Stimulated activated CD8-positive, alpha-beta memory T cell treated with anti-CD3 and anti-CD28 coated beads, Interleukin-7, amount 100 ng/mL, for 4 hours (primary cell): ENCODE measurements at places on chromosomes 2 and 18.

GRCh38 chr2:145488571-145488970 is 968.7 kb upstream of the ZEB2 start:
- no peak for DNase-seq

DNA sequence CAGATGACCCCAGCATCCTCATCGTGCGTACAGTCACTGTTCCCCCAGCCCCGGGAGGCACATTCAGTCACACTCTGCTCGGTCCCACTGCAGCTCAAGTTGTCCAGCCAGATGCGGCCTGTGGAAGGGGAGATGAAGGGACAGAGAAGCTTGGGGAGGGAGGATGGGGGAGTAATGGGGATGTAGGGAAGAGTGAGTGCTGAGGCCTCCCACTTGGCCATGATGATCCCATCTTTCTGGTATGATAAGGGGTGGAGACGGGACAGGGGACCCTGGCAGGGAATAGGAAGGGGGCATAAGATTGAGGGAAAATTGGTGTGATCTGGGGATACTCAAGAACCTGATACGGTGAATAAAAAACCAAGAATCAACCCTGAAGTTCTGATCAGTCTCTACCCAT is 3.5 kb downstream of the LOXL3 start:
- DNase-seq, result no peak

- DNase-seq, result no peak
Observed at GRCh38 chr2:3730646-3731045, 27.3 kb downstream of the DCDC2C start.

DNA sequence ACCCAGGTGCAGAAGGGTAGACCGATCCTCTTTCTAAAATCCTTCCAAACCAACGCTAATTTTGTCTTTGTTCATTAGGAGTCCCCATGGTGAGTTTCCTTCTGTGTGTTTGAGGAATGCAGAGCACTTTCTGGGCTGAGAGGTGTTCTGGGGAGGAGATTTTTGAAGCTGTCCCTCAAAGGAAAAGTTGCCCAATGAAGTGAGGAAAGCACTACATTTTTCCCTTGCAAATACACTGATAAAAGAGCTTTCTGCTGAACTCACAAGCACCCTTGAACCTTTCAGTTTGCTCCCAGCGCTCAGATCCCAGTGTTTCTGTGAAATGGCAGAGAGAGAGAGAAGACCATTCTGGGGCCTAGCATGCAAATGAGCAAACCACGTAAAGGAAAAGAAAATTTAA is 299.6 kb upstream of the FANCL start:
- no peak for DNase-seq
